ENCODE measurements at places on chromosomes 16 and 17.

GRCh38 chr17:67992548-67993152 lies 3.6 kb downstream of the C17orf58 start:
- DNase-seq, result no peak

DNA sequence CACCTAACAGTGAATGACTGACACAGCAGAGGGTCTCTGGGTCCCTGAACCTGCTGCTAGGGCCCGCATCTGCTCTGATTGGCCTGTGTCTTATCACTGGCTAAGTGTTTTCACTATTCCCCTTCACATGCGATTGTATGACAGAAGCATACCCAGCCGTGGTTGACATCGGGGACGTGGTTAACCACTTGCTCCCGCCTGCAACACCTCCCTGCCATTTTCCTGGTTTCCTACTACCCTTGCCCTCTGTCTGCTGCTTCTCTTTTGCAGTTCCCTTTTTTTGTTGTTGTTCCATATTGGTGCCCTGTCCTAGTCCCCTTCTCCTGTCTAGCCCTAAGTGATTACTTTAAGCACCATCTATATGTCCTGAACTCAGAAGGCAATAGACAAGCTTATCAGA lies 177.0 kb downstream of the RGS9 start:
- no peak for DNase-seq

GRCh38 chr16:15810411-15810810 lies 46.4 kb downstream of the MYH11 start:
- no peak for DNase-seq

GRCh38 chr17:7651665-7652387 lies 1.1 kb downstream of the ATP1B2 start:
- no peak for DNase-seq

DNA sequence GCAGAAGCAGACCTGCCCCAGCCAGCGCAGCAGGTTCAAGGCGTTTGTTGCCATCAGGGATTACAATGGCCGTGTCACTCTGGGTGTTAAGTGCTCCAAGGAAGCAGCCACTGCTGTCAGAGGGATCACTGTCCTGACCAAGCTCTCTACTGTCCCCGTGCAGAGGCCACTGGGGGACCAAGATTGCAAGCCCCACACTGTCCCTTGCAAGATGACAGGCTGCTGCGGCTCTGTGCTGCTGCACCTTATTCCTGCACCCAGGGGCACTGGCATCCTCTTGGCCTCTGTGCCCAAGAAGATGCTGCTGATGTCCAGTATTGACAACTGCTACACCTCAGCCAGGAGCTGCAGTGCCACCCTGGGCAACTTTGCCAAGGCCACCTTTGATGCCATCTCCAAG lies 27.7 kb downstream of the ATPAF2 start:
- no peak for DNase-seq

DNA sequence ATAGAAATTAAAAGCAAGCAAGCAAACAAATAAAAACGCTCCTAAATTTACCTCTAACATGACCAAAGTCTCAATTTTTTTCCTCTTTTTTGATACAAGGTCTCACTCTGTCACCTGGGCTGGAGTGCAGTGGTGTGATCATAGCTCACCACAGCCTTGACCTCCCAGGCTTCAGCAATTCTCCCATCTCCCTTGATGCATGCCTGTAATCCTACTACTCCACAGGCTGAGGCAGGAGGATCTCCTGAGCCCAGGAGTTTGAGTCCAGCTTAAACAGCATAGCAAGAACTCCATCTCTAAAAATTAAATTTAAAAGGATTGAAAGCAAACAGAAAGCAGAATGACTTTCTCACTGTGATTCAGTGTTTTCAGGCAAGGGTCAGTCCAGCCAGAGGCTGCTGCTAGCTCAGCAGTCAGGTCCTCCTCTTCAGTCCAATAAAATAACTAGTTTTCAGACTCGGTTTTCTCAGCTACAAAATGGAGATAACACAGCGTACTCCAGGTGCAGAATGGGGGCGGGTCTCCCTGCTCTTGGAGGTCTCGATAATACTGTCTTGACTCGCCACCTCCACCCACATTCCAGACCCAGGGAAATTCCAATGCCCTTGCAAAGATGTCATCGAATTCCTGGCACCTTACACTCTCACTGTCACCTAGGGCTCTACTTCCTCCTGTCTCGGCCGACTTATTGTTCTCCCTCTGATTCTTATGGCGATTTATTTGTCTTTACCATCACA lies 20.7 kb upstream of the MRTFB start:
- DNase-seq, result no peak

GRCh38 chr17:3469529-3469928 lies 2.1 kb downstream of the SPATA22 start:
- DNase-seq, result no peak

- DNase-seq, result no peak
Observed at GRCh38 chr16:440627-441026, 15.2 kb downstream of the RAB11FIP3 start.

DNA sequence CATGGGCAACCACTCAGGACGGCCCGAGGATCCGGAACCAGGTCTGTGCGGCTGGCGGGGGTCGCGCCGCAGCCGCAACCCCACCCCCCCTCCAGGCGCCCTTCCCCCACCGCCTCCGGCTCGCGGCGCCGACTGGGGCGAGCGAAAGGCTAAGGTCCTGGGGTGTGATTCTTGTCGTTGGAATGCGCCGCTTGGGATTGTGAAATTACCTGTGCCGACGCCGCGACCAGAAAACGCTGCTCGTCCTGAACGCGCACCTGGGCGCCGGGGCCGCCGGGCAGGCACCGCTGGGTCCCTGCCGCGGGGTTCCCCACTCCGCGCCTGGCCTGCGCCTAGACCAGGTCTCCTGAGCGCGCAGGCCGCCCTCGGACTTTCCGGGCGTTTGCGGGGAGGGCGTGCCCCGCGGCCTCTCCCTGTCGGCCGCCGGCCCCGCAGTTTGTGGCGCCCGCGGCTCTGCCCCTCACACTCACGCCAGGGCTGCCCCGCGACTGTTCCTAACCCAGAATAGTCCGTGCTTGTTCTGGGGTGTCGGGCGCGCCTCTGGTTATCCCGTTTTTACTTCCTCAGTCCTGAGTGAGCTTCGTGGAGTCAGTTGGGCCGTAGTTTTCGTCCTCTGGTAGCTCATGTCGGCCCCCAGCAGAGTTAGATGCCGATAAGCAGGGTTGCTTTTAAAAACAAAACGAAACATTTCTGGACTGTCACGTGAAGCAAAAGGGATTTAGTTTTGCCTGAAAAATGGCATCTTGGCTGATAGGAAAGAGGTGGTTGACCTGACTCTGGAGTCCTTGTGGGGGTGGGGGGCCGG lies 147.2 kb downstream of the SPECC1 start:
- DNase-seq, result no peak

GRCh38 chr16:58792188-58792587 lies 58.1 kb upstream of the GOT2 start:
- DNase-seq, result no peak

- no peak for DNase-seq
Observed at GRCh38 chr16:50981951-50982350, 169.1 kb downstream of the SALL1 start.

DNA sequence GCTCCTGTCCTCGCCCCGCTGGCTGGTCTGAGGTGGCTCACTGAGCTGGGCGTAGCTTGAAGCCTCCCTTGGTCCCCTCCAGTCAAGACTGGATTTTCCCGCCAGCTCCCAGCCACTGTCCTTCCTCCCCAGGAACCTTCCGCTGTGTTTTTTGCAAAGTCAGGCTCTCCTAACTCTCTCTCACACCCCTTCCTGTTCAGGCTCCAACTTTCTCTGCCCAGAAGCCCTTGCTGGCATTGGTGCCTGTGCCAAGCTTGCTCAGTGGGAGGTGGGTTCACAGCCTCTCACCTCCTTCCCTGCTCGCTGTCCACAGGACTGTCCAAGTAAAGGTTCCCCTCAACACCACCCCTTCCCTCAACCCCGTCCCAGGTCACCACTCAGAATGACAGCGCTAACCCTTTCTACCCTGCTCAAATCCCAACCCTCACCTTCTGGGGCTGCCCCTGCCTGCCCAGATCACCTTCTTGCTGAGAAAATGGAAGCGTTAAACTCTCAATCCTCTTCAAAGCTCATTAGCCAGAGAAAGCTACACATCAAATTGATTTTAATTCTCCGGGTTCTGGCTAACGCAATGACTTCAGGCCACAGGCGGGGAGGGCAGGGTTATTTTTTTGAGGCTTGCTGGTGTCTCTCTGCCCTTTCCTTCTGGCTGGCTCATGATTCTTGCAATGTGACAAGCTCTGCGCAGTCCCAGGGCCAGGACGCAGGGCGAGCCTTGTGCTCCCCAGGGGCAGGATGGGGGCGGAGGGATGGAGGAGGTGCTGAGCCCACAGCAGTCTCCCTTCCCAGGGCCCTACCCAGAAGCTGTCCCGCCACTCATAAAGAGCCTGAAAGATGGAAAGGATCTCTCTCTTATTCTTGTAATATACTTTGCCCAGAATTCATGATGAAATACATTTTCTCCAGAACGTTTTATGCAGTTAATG lies 357.2 kb upstream of the TNRC6C start:
- no peak for DNase-seq

DNA sequence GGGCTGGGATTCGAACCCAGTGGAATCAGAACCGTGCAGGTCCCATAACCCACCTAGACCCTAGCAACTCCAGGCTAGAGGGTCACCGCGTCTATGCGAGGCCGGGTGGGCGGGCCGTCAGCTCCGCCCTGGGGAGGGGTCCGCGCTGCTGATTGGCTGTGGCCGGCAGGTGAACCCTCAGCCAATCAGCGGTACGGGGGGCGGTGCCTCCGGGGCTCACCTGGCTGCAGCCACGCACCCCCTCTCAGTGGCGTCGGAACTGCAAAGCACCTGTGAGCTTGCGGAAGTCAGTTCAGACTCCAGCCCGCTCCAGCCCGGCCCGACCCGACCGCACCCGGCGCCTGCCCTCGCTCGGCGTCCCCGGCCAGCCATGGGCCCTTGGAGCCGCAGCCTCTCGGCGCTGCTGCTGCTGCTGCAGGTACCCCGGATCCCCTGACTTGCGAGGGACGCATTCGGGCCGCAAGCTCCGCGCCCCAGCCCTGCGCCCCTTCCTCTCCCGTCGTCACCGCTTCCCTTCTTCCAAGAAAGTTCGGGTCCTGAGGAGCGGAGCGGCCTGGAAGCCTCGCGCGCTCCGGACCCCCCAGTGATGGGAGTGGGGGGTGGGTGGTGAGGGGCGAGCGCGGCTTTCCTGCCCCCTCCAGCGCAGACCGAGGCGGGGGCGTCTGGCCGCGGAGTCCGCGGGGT lies at the start of gene CDH1:
TSS of gene CDH1 (plus strand) at position 247 of the 684 bp plus-strand sequence. CDS start at position 371, 124 bp downstream.
- DNase-seq, result no peak

Data from NCI-H1048 (cell line).